CD4-positive, CD25-positive, alpha-beta regulatory T cell (primary cell): ENCODE measurements at places on chromosomes 7 and 10. TPM values are rescaled to one million over a fixed set of nuclear protein-coding genes. Genes with fewer than 3 reads are reported as not detected.
A peak's percentile ranks its signal among the peaks of the same experiment; 100 is the strongest.

The MDH2 gene
- total RNA-seq, result 70.6 TPM

The TMEM184A gene
- not detected for total RNA-seq

The SH2D4B gene
- 0.25 TPM for total RNA-seq

The INHBA gene
- not detected for total RNA-seq

The TLX1 gene
- not detected for total RNA-seq

The ADGRA1 gene
- not detected for total RNA-seq

The BICC1 gene
- total RNA-seq, result 0.20 TPM

The ANKRD61 gene
- not detected for total RNA-seq

The BBIP1 gene
- total RNA-seq, result 42.3 TPM

- DNase-seq, result no peak
- no peak overlapping the region for H3K27ac ChIP-seq
- H3K4me3 ChIP-seq, result no peak overlapping the region
Observed at GRCh38 chr10:113202011-113202410, 252.0 kb downstream of the TCF7L2 start.

GRCh38 chr10:50497758-50498157, 126.0 kb downstream of the SGMS1 start:
- peak overlapping the region; percentile 2 for H3K27ac ChIP-seq
- no peak for DNase-seq
- H3K4me3 ChIP-seq, result peak overlapping the region; percentile 19
- peaks cover 2% of the 10 kb centered on the region for H3K36me3 ChIP-seq
- H3K27me3 ChIP-seq, result no peaks in the 10 kb centered on the region

DNA sequence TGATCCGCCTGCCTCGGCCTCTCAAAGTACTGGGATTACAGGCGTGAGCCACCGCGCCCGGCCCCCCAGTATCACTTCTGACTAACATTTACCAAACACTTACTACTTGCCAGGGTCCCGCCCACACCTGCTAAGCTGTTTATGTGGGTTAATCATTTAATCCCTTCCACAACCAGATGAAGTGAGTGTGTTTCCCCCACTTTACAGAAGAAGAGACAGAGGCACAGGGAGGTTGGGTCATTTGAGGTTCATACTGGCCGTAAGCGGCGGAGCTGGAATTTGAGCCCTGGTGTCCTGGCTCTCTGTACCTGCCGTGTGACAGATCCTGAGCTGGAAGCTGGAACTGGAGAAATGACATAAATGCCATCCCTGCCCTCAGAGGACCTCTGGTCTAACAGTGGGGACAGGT, 15.1 kb upstream of the VPS37D start:
- H3K4me3 ChIP-seq, result no peak overlapping the region
- no peak overlapping the region for H3K27ac ChIP-seq
- peaks cover 9% of the 10 kb centered on the region for H3K27me3 ChIP-seq
- no peak for DNase-seq

GRCh38 chr7:101400751-101401150, 38.1 kb downstream of the COL26A1 start:
- H3K27me3 ChIP-seq, result no peaks in the 10 kb centered on the region
- H3K27ac ChIP-seq, result no peak overlapping the region
- no peak for DNase-seq
- no peaks in the 10 kb centered on the region for H3K4me1 ChIP-seq
- H3K36me3 ChIP-seq, result no peaks in the 10 kb centered on the region

GRCh38 chr7:84529480-84530205, 335.1 kb upstream of the SEMA3A start:
- H3K27me3 ChIP-seq, result no peaks in the 10 kb centered on the region
- DNase-seq, result no peak
- no peaks in the 10 kb centered on the region for H3K36me3 ChIP-seq
- H3K27ac ChIP-seq, result no peak overlapping the region
- H3K4me3 ChIP-seq, result no peak overlapping the region
- H3K4me1 ChIP-seq, result no peaks in the 10 kb centered on the region

DNA sequence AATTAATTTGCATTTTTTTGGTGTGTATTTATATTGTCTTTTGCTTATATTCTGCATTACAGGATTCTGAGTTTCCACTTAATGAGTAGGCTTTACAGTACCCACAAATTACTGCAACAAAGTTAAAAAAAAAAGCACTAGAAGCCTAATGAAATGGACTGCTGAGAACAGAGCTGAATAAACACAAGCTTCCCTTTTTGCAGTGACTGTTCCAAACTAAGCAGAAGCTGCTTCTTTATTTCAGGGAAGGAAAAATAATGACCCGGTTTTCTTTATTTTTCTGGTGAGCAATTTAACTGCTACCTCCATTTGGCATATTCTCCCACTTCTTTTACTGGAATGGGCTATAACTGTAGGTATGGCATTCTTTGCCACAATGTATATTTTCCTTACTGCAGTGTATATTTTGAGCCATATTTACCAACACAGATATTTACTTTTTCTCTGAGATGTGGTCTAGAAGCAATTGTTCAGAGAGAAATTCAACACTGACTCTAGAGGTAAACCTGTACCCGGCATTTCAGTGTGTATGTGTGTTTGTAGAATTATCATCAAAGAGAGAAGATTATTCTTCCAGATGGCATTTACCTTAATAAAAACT, 56.9 kb downstream of the HDAC9 start:
- H3K36me3 ChIP-seq, result no peaks in the 10 kb centered on the region
- no peak overlapping the region for H3K4me3 ChIP-seq
- H3K27me3 ChIP-seq, result no peaks in the 10 kb centered on the region

- no peaks in the 10 kb centered on the region for H3K27me3 ChIP-seq
- no peak overlapping the region for H3K4me3 ChIP-seq
- no peaks in the 10 kb centered on the region for H3K36me3 ChIP-seq
- no peak overlapping the region for H3K27ac ChIP-seq
Observed at GRCh38 chr10:43206391-43207235, 60.3 kb downstream of the RASGEF1A start.

GRCh38 chr7:102061981-102062390, 224.7 kb upstream of the SH2B2 start:
- H3K27me3 ChIP-seq, result no peaks in the 10 kb centered on the region
- H3K4me3 ChIP-seq, result no peak overlapping the region
- no peaks in the 10 kb centered on the region for H3K36me3 ChIP-seq
- H3K4me1 ChIP-seq, result no peaks in the 10 kb centered on the region
- no peak overlapping the region for H3K27ac ChIP-seq

DNA sequence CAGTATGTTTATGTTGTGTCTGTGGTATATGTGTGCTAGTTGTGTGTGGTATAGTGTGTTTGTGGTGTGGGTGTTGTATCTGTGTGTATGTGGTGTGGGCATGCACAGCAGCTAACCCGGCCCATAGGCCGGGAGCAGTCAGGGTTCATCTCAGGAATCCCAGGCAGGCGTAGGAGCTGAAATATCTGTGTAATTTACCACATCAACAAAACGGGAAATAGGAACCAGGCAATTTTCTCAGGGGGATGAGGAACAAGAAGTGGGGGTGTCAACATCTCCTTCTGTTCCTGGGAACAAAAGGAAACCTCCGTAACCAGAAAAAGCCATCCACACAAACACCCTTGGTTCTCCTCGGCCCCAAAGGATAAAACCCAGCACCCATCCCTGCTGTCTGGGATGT, 24.5 kb upstream of the ZNF488 start:
- H3K4me1 ChIP-seq, result no peaks in the 10 kb centered on the region
- DNase-seq, result no peak
- H3K36me3 ChIP-seq, result no peaks in the 10 kb centered on the region

- no peak for DNase-seq
- peaks cover 24% of the 10 kb centered on the region for H3K27me3 ChIP-seq
- H3K36me3 ChIP-seq, result no peaks in the 10 kb centered on the region
- no peak overlapping the region for H3K27ac ChIP-seq
Observed at GRCh38 chr10:23194966-23195845, 3.1 kb downstream of the PTF1A start.

- H3K27me3 ChIP-seq, result peaks cover 17% of the 10 kb centered on the region
- peaks cover 22% of the 10 kb centered on the region for H3K4me1 ChIP-seq
- DNase-seq, result no peak
- no peak overlapping the region for H3K4me3 ChIP-seq
Observed at GRCh38 chr10:42755556-42756093, 27.0 kb upstream of the BMS1 start.

DNA sequence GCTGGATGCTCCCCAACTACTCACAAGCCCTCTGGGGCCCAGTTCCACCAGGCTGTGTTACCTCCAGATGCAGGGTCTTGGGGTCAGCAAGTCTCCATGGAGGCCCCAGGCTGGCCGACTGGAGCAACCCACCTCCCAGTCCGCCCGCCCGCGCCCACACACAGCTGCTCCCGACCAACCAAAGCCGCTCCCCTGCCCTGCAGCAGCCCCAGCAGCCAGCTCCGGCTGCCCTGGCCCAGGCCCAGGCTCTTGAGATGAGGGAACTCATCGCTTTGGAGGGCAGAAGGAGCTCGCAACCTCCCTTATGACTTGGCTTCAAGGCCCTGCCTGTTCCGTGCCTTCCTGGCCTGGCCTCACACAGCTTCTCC, 47.2 kb downstream of the LRRC20 start:
- no peak for DNase-seq
- no peaks in the 10 kb centered on the region for H3K27me3 ChIP-seq
- H3K36me3 ChIP-seq, result no peaks in the 10 kb centered on the region
- H3K27ac ChIP-seq, result no peak overlapping the region

DNA sequence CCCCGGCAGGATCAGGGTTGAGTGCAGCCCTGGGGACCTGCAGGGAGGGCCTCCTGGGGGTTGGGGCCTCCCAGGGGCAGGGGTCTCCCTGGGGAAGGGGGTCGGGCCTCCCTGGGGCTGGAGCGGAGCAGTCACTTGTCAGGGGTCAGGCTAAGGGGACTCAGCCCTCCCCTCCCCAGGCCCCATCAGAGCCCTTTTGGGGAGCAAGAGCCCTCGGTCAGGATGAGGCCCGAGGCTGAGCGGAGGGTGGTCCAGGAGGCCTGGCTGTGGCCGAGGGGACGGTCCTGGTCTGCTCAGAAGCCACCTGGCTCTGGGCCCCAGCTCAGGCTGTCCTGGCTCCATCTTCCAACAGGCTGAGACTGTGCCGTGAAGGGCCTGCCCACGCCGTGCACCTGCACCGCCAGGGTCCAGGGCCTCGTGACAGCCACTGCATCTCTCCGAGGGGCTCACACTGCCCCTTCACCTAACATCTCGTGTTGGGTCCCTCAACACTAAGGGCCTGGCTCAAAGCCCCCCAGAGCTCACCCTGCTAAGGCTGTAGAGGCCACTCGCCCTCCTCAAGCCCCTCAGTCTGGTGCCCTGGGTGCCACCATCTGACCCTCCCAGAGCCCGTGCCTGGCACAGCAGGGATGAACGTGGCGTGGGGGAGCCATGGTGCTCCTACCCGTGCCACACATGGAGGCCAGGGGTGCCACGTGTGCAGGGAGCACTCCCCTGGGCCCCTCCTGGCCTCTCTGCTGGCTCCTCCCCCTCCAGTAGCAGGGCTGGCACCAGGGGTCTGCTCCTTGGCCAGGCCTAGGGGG, 12.9 kb downstream of the BHLHA15 start:
- H3K27ac ChIP-seq, result no peak overlapping the region
- H3K4me3 ChIP-seq, result no peak overlapping the region
- H3K36me3 ChIP-seq, result peaks cover 50% of the 10 kb centered on the region
- no peak for DNase-seq
- no peaks in the 10 kb centered on the region for H3K4me1 ChIP-seq
- H3K27me3 ChIP-seq, result no peaks in the 10 kb centered on the region

DNA sequence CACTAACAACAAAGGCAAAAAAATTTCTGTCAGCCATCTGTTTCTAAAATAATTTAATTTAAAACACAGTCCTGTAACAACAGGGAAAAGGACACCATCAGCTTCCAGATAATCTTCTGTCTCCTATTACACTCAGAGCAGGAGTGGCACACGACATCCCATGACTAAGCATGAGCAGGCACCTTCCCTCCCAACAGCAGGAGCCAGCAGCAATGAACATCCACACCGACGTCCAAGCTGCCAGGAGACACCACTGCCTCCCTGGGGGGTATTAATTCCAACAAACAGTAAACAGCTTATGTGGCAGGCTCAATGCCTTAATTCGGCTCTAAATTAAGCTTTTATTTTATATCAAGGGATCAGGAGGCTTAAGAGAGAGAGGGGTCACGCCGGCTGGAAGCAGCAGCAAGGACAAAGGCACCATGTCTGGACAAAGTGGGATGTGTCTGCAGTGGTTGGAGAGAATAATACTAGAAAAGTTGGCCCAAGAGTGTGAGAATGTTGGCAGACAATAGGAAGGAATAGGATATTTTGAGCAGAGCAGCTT, 45.7 kb downstream of the KIAA1549 start:
- H3K4me3 ChIP-seq, result no peak overlapping the region
- no peaks in the 10 kb centered on the region for H3K27me3 ChIP-seq
- no peak for DNase-seq

DNA sequence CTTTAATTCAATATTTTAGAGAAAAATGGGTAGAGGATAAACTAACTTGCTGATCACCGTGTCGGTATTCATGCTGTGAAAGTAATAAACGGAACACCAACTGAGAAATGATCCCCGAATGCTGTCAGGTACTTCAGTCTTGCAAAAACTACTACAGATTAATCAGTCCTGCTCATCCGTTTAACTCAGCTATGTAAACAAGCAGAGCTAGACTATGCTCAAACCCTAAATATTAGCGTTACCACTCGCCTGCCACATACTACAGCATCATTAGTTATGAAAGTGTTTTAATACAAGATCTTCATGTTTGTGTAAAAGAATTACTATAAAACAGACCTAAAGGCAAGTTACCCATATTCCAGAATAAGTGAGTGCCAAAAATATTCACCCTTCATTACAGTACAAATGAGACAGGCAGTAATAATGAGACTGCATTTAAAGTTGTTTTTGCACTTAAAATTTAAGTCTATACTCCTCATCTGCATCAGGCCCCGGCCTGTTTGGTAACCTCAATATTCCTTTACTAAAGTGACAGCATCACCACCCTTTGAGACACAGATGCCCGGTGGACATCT, 952 bp downstream of the DNMBP start:
- H3K4me3 ChIP-seq, result peak overlapping the region; percentile 85
- H3K27me3 ChIP-seq, result peaks cover 2% of the 10 kb centered on the region
- no peaks in the 10 kb centered on the region for H3K36me3 ChIP-seq
- peak overlapping the region; percentile 8 for H3K27ac ChIP-seq
- H3K4me1 ChIP-seq, result peaks cover 18% of the 10 kb centered on the region

- H3K36me3 ChIP-seq, result no peaks in the 10 kb centered on the region
- no peaks in the 10 kb centered on the region for H3K27me3 ChIP-seq
- no peaks in the 10 kb centered on the region for H3K4me1 ChIP-seq
- DNase-seq, result no peak
Observed at GRCh38 chr7:110407242-110407641, 683.7 kb upstream of the LRRN3 start.

- H3K27ac ChIP-seq, result no peak overlapping the region
- peaks cover 7% of the 10 kb centered on the region for H3K36me3 ChIP-seq
- H3K4me3 ChIP-seq, result no peak overlapping the region
- DNase-seq, result no peak
- no peaks in the 10 kb centered on the region for H3K4me1 ChIP-seq
Observed at GRCh38 chr10:74502963-74503608, 323.3 kb upstream of the KAT6B start.

DNA sequence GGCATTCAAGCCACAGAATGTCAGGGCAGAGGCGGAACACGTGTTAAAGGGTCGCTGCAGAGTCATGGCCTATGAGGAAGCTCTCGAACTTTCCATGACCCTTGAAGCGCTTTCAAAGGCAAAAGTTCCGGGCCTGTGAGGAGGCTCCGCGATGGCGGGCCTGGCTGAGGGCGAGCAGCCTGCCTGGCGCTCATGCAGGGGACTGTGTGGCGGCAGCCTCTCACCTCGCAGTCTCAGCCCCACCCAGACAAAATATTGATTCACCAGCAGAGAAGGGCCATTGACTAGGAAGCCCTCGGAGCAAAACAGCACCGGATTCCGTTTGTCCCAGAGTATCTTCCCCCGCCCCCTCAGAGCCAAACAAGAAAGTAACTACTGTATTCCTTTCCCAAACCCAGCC, 12.8 kb upstream of the CNNM1 start:
- no peak for DNase-seq
- H3K27ac ChIP-seq, result no peak overlapping the region
- no peaks in the 10 kb centered on the region for H3K36me3 ChIP-seq
- H3K4me1 ChIP-seq, result no peaks in the 10 kb centered on the region
- no peak overlapping the region for H3K4me3 ChIP-seq
- H3K27me3 ChIP-seq, result no peaks in the 10 kb centered on the region
